Thyroid gland (tissue), 4 donors: ENCODE measurements at places on chromosomes 1 and 21. TPM values are rescaled to one million over a fixed set of nuclear protein-coding genes. Genes with fewer than 3 reads are reported as not detected.

NPHS2 gene
- not detected for total RNA-seq

TMEM240 gene
- total RNA-seq = 1.3 TPM

GRCh38 chr21:36584980-36585940, 105.3 kb upstream of the CLDN14 start:
- no peaks in the 10 kb centered on the region for H3K36me3 ChIP-seq
- DNase-seq = no peak
- no peaks in the 10 kb centered on the region for H3K4me1 ChIP-seq
- no peaks in the 10 kb centered on the region for H3K27me3 ChIP-seq
- H3K4me3 ChIP-seq = no peak overlapping the region
- H3K27ac ChIP-seq = no peak overlapping the region

DNA sequence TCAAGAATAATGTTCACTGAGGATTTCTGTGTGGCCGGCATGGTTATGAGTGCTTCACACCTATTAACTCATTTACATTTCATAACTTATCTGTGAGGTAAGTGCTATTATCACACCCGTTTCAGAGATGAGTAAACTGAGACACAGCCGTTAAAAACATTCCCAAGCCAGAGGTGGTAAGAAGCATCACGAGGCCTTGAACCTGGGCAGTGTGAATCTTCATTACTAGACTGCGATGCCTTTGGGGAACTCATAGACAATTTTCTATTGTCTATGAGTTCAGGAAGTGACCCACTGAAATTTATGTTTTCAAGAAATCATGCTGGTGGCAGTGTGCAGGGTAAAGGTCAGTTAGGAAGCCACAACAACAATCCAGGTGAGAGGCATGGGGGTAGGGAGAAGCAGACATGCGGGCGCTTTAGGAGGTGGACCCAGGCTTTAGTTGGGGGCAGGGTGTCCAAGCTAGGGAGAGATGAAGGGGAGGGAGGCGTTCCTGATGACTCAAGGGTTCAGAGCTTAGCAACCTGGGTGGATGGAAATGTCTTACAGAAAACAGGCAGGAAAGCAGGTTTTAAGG, 14.5 kb downstream of the GNG12 start:
- no peak overlapping the region for H3K27ac ChIP-seq
- H3K4me3 ChIP-seq = no peak overlapping the region
- H3K27me3 ChIP-seq = no peaks in the 10 kb centered on the region
- DNase-seq = no peak
- no peaks in the 10 kb centered on the region for H3K36me3 ChIP-seq

- H3K4me1 ChIP-seq = peaks cover 15% of the 10 kb centered on the region
- H3K36me3 ChIP-seq = peaks cover 23% of the 10 kb centered on the region
- no peaks in the 10 kb centered on the region for H3K27me3 ChIP-seq
- H3K4me3 ChIP-seq = no peak overlapping the region
Measured at GRCh38 chr1:183142171-183142570, 43.9 kb upstream of the LAMC2 start.

GRCh38 chr1:111717450-111717849, 21.7 kb downstream of the INKA2 start:
- H3K4me1 ChIP-seq = peaks cover 23% of the 10 kb centered on the region
- no peak for DNase-seq
- H3K27ac ChIP-seq = no peak overlapping the region
- no peak overlapping the region for H3K4me3 ChIP-seq
- H3K27me3 ChIP-seq = no peaks in the 10 kb centered on the region

GRCh38 chr1:114756009-114756892, 1.5 kb downstream of the CSDE1 start:
- no peaks in the 10 kb centered on the region for H3K36me3 ChIP-seq
- H3K4me1 ChIP-seq = peaks cover 64% of the 10 kb centered on the region
- DNase-seq = no peak
- H3K27me3 ChIP-seq = no peaks in the 10 kb centered on the region
- H3K27ac ChIP-seq = no peak overlapping the region
- H3K4me3 ChIP-seq = peak overlapping the region; percentile 68

GRCh38 chr1:30876451-30877204, 31.9 kb downstream of the SDC3 start:
- peaks cover 15% of the 10 kb centered on the region for H3K36me3 ChIP-seq
- no peak overlapping the region for H3K27ac ChIP-seq
- H3K4me3 ChIP-seq = no peak overlapping the region
- no peak for DNase-seq

GRCh38 chr1:230031131-230031530, 35.9 kb upstream of the GALNT2 start:
- H3K27me3 ChIP-seq = no peaks in the 10 kb centered on the region
- H3K27ac ChIP-seq = no peak overlapping the region
- no peak for DNase-seq
- H3K4me1 ChIP-seq = no peaks in the 10 kb centered on the region
- H3K36me3 ChIP-seq = no peaks in the 10 kb centered on the region
